ELR (cell line): ENCODE measurements at places on chromosomes 3 and 15.

DNA sequence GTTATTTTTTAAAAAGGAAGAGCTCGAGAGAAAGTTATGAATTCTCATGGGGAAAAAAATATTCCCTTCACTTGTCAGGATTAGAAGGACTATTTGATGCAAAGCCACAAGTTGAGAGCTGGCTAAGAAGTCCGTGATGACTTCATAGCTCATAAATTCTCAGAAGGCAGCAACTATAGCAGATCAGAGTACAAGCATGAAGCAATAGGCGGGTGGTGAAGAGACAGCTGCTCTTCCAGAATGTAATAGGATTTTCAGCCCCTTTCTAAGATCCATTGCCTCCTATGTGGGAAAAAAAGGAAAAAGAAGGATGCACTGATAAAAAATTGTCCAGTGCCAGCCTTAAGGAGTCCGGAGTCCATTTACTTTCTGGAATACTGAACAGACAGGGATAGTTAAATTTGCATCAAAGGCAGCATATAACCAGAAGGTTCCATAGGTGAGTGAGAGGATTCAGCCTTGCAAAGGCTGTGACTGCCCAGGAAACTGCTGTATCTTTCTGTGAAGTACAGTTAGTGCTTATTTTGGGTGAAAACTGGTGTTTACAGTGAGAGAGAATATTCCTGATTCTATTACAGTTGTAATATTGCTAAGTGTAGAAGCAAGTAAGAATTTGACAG lies 929.5 kb upstream of the ALCAM start:
- peak; percentile 58 for DNase-seq

- DNase-seq: no peak
Measured at GRCh38 chr15:89140595-89140994, 52.3 kb downstream of the ABHD2 start.

DNA sequence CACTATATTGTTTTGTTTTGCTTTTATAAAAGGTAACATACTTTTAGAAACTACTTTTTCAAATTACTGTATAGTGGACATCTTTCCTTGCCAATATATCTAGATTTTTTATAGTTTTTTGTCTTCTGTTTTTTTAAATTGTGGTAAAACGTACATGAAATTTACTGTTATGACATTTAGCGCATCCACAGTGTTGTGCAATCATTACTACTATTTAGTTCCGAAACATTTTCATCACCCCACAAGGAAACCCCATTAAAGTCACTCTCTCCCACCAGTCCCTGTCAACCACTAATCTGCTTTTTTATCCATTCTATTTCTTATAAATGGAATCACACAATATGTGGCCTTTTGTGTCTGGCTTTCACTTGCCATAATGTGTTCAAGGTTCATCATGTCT lies 54.8 kb downstream of the TMEM266 start:
- no peak for DNase-seq

GRCh38 chr3:14391033-14391432 lies 11.4 kb upstream of the SLC6A6 start:
- peak; percentile 36 for DNase-seq

DNA sequence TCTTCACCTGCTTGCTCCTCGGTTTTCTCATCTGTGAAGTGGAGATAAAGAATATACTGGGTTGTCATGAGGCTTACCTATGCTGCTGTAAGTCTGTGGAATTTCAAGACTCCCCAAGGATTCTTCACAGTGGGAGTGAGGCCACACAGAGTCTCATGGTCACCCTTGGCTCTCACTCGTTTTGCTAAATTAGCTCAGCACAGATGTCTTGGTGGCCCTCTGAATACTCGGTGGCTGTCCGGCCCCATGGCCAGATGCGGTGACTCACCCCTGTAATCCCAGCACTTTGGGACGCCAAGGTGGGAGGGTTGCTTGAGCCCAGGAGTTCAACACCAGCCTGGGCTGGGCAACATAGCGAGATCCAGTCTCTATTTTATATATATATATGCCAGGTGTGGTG lies 5.0 kb upstream of the CHCHD6 start:
- no peak for DNase-seq
